ENCODE measurements at places on chromosomes 7 and 10.

GRCh38 chr10:70381471-70382421 is 679 bp downstream of the LRRC20 start:
- DNase-seq, result no peak

DNA sequence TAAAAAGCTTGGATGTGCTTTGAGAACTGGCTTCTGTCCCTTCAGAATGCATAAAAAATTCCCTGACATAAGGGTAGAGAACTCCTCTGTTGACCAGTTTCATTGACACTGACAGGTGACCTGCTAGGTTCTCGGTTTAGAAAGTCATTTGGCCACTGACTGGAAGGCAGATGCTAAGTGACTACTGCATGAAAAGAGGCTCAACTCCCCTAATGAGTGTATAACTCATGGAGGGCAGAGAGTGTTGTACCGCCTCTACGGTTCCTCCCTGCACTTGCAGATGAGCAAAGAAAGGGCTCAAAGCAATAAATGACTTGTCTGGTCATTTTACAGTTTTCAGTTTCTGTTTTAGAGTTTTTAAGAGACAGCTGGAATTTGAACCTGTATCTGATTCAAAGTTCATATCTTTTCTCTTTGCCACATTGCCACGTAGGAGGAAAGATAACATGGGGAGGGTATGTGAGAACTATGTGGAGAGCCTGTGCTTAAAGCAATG is 2.9 kb upstream of the FGL2 start:
- DNase-seq, result no peak

- DNase-seq, result no peak
These were observed 543.1 kb upstream of the MBL2 start for GRCh38 chr10:53315709-53316108.

DNA sequence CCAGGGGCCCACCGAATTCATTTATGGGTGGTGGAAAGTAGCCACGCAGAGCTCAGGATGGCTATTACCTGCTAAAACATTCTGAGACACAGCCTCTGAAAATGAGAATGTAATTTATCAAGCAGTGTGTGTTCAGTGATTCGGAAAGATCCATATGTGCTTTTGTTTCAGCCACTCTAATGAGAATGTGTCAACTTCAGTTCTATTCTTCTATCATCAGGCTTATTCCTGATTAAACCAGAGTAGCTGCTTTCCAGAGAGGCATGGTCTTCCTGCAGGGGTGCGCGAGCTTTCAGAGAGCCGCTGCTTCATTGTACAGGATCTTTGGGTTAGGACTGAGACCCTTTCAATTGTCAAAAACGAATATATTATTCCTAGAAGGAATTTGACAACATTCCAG is 167.6 kb downstream of the OTUD1 start:
- DNase-seq, result no peak

GRCh38 chr7:159048656-159049055 is 96.0 kb downstream of the VIPR2 start:
- DNase-seq, result no peak

DNA sequence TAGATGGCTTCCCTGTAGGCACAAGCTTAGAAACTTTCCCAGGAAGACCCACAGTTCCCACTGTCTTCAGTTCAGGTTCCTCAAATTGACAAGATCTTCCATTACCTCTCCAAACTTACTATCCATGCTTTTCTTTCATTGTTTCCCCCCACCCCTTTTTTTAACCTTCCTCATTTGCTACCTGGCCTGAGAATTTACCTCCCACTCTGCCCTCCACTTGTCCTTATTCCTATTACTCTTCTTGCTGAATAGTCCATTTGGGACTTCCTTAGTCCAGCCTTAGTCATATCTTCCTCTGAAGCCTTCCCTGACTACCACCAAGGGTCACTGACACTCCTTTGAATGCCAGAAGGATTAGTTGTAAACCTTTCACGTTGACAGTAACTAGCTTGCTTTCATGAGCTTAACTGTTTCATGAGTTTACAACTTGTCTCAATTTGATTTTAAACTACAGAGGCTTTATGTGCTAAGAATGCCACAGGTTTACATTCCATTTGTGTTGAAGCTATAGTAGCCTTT is 1.2 kb upstream of the CALU start:
- DNase-seq, result no peak

DNA sequence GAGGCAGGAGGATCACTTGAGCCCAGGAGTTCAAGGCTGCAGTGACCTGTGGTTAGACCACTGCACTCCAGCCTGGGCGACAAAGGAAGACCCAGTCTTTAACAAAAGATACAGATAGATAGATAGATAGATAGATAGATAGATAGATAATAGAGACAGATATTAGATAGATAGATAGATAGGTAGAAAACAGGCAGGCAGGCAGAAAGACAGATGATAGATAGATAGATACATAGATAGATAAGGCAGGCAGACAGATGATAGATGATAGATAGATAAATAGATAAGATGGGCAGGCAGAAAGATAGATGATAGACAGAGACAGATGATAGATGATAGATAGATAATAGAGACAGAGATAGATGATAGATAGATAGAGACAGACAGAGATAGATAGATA is 54.5 kb downstream of the TMEM130 start:
- DNase-seq, result no peak

- DNase-seq, result no peak
These were observed 41.7 kb upstream of the WNT2 start for GRCh38 chr7:117364339-117365080.

GRCh38 chr10:74825371-74826141 is 844 bp upstream of the KAT6B start:
- DNase-seq, result no peak

GRCh38 chr7:42105554-42106358 is 131.3 kb downstream of the GLI3 start:
- DNase-seq, result no peak

GRCh38 chr7:128323459-128324367 is 20.0 kb downstream of the RBM28 start:
- no peak for DNase-seq

DNA sequence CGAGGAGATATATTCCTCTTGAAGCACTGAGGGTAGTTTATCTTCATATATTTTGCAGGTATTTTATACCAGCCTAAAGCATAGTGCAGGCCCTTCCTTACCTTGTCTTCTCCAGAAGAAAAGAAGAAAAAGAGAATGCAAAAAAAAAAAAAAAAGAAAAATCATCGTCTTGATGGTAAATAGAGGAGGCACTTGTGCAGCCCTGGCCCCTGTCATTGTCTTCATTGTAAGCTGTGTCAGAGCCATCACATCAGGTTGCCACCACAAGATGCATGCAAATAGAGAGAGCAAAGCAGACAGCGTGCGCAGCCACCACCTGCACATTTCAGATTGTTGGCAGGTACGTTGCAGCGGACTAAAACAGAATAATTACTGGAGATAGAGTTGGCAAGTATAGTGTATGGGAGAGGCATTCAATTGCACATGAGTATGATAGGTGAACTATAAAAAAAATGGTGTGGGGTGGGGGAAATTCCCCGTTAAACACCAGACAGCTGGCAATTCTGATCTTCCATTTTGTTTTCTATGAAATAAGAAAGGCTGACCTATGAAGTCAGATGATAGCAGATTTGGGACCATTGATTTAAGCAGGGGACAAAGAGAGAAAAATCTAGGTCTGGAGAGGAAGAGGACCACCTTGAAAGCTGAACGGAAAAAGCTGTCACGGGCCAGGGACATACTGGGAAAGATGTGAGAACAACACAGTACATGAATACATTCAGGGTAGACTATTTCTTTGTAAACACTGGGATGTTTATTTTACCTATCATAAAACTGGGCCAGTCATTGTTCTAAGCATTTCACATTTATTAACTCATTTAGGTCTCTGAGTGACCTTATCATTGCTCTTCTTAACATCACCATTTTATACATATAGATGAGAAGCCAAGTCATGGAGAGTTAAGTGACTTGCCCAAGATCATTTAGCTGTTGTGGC is 306.3 kb upstream of the SP8 start:
- DNase-seq, result peak; percentile 94

- DNase-seq, result no peak
These were observed 439.0 kb downstream of the SH2D4B start for GRCh38 chr10:80976658-80977057.

DNA sequence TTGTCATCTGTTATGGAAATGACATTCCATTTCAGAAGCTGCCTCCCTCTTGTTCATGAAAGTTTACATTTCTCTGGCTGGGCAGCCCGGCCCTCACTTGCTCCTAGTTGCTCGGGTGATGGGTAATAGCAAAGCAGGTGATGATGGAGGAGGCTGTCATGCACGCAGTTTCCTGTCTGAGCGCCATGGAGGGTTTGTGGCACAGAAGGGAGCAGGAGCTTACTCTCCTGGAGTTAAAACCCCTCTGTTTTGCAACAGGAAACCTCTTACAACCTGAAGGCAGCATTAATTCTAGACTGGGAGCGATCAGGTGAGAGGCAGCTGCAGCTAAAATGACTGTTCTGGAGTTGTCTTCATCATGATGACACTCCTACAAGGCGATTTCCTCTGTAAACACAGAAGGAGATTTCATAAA is 34.1 kb upstream of the MKI67 start:
- DNase-seq, result no peak

- no peak for DNase-seq
These were observed 107.2 kb downstream of the CNTNAP2 start for GRCh38 chr7:146223851-146224250.

- DNase-seq, result no peak
These were observed 333.7 kb downstream of the GFRA1 start for GRCh38 chr10:115939101-115939854.

- no peak for DNase-seq
These were observed 125.0 kb downstream of the FOXP2 start for GRCh38 chr7:114539575-114539974.

DNA sequence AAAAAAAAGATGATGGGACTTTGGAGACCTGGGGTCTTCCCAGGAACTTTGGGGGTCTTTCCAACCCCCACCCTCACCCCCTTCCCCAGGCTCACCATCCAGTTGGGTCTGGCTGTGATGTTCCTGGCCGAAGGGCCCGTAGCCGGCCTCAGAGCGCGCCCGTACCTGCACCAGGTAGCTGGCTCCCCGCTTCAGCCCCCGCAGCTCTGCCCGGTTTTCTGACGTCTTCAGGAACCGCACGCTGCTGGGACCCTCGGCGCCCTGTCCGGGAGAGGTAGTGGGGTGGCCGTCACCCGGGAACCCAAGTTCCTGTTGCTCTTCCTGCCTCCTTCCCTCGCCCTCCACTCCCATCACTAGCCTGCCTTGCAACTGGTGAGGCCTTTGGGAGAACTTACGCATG is 10.2 kb downstream of the EPHB4 start:
- DNase-seq, result no peak

DNA sequence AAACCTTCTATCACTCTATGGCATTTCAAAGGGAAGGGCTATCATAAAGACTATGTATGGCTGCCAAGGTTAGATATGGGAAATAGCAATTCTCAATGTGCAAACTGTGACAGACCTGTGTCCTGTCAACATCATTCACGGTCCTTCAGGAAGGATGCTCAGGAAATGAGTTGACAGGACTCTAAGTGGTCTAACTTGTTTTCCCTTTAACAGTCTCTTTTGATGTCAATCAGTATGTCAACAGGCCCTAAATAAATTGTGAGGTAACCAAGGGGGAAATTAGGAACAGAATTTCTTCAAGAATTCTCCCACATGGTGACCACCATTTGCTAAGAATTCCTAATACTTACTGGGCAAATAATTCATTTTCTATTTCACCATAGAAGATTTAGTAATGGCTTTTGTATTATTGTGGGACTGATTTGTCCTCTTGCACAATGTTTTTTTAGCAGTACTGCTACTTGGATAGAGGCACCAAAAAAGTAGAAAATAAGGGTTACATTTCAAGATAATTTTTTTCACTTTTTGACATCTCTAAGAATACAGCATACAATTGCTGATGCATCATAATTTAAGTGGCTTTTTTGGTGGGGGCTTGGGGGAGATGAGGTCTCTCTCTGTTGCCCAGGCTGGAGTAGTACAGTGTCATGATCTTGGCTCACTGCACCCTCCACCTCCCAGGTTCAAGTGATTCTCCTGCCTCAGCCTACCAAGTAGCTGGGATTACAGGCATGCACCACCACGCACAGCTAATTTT is 275.8 kb downstream of the CACNA2D1 start:
- no peak for DNase-seq

GRCh38 chr7:33497051-33497450 is 367.7 kb downstream of the BBS9 start:
- no peak for DNase-seq

DNA sequence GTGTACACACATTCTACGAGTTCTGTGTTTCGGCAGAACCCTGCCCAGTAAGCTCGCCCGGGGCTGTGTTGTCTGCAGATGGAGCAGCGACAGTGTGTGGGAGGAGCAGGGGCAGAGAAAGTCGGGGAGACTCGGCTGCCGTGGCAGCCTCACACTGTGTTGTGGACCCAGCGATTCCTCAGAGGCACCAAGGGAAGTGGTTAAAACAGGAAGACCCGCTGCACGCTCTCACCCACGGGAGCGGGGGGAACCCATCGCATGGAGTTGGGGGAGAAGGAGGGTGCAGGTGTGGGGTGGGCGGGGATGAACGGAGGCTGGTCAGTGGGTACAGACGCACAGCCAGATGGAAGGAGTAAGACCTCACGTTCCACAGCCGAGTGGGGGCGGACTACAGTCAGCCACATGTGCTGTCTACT is 250.2 kb downstream of the ELFN1 start:
- DNase-seq, result no peak

DNA sequence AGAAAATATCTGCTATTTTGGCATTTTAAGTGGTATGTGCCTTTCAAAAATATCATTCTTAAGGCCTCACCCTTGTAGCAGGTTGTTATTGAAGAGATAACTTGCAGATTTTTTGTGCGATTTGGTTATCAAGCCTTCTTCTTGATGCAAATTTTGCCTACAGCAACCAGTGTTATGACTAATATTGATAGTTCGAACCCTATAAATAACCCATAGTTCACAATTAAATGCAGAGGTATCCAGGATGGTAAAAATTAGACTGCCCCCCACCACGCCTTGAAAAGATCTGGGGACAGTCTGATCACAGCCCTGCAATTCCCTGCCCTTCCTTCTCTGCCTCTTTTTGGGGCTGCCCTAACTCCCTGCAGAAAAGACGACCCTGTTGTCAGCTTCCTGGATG is 28.4 kb upstream of the RAPGEF5 start:
- DNase-seq, result no peak

- no peak for DNase-seq
These were observed 151.8 kb downstream of the SFMBT2 start for GRCh38 chr10:7258948-7259523.

- DNase-seq, result no peak
These were observed 58.2 kb downstream of the ENTPD1 start for GRCh38 chr10:95814011-95814727.

- no peak for DNase-seq
These were observed 116.5 kb upstream of the PRPS1L1 start for GRCh38 chr7:18144166-18144565.

- DNase-seq, result no peak
These were observed 6.8 kb downstream of the NAMPT start for GRCh38 chr7:106277976-106278375.

DNA sequence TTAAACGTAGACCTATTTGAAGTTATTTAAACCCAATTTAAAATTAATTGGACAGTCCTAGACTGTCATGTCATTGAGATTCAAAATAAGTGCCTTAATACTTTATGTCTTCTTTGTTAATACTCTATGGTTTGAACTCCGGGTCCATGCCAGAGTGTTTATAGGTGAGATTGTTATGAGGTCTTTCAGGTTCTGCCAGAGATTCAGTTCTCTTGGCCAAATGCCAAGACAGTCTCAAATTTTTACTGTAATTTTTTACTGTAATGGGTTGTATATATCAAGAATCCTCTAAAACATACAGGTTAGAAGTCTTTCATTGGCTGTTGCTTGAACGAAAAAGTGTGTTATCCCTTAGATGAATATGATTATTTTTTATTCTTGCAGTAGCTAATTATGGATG is 3.9 kb downstream of the ADD3 start:
- DNase-seq, result no peak
